AG09309 (cell line): ENCODE measurements at places on chromosomes 2 and 18.

GRCh38 chr2:120307482-120307881, 38.5 kb upstream of the INHBB start:
- DNase-seq: no peak

- no peak for DNase-seq
Observed at GRCh38 chr2:158719403-158719802, 75.7 kb upstream of the DAPL1 start.

DNA sequence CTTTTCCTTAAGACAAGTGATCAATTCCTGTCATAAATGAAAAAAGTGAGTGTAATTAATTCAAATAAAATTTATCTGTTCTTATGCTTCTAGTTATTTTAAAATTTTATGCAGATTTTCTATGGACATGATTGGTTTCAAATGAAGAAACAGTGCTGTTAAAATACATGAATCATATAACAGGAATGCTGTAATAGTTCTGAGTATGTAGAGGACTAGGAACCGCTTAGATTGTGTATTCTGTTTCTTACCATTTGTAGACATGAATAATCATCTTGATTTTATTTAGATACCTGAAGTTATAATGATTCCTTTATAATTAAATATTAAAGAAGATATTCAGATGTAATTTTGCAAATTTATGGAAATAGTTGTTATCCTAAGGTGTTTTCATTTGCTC, 3.5 kb downstream of the ACTR2 start:
- DNase-seq: no peak

DNA sequence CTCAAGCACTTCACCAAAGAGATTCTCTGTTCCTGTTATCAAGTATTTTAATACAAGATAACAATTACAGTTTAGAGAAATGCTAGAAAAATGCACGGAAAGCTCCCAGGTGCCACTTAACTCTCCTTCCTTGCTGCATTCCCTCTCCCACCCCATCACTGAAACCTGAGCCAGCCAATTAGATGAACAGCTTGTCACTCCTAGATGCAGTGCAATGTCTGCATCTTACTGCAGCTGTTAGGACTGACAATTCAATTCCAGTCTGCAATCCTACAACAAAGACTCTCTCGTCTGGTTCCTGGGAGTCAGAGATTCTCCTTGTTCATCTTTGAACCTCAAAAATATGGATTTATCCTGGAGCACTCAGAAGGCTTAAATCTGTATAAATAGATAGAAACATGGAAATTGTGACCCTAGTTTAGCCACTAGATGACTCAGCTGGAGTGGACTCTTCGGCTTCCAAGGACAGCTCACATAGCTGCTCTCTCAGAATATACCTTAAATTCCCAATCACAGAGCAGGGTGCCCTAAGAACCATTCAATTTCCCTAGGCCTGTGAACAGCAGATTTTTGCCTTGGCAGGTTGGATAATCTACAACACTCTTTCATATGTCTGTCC, 311.1 kb downstream of the NRXN1 start:
- DNase-seq: no peak

- no peak for DNase-seq
Observed at GRCh38 chr2:24497685-24498084, 6.6 kb downstream of the NCOA1 start.

GRCh38 chr18:76932026-76932819, 109.9 kb downstream of the ZNF236 start:
- peak; percentile 50 for DNase-seq

- no peak for DNase-seq
Observed at GRCh38 chr2:172065111-172065510, 20.2 kb upstream of the DLX1 start.

GRCh38 chr2:9809064-9809356, 34.3 kb upstream of the TAF1B start:
- DNase-seq: no peak

DNA sequence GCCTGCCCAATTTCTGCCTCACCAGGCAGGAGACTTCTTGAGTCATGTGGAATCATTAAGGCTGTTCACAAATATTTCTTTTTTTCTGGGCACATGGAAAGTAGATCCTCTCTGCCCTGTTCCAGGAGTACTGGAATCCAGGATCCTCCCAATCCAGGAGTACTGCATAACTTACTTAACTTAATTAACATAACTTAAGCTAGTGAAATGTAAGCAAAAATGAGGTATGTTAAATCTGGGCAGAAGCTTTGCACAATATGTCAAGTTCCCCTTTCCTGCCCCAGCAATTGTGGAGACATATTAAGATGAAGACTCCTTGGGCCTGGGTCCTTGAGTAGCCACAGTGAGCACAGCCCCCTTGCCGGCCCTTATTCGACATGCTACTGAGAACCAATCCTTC, 3.2 kb downstream of the CD207 start:
- DNase-seq: no peak

- DNase-seq: no peak
Observed at GRCh38 chr2:21422724-21423522, 299.2 kb downstream of the TDRD15 start.

DNA sequence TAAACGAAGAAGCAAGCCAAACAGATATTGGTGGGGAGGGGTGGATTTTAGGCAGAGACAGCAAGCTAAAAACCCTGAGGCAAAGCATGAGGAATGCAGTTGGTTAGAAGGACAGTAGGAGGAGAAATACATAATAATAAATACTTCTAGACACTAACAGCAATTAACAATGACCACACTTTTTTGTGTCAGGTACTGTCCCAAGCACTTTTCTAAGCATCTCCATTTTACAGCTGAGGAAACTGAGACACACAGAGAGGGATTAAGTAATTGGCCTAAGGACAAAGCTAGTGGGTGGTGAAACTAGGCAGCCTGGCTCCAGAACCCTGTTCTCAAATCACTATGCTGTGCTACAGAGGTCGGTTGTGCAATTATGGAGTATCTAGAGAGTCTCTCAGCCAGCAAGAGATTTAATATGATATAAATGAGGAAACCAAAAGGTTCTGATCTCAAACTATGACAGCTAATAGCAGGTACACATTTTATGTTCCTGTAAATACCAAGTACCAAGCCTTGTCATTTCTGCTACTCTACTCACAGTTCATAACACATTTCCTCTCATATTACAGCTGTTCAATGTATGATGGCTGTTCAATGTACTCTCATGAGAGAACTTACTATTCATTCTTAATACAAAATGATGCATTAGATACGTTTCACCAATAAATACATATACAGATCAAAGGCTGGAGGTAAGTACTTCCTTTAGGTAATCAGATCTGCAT, 5.3 kb downstream of the MAP4K3 start:
- no peak for DNase-seq

DNA sequence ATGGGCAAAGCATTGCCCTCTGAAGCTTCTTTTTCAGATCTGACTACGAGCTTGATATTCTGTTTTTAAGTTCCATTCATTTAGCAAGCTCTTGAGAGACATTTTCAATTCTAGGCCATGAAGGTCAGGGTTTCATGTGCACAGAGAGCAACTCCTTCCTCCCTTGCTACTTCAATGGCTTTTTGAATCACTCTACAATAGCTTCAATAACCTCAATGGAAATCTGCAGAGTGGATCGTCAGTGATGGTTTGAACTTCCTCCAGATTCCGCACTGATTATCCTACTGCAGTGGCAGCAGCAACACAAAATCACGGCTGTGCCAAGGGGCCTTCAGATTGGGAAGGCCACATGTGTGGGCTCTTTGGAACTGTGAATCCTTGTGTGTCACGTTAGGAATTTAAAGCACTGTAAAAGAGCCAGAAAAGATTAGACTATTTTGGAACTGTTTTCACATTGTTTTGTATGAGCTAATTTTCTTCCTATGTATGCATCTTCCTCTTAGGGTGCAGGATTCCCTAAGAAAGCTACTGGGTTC, 88.4 kb upstream of the MGAT4A start:
- no peak for DNase-seq

DNA sequence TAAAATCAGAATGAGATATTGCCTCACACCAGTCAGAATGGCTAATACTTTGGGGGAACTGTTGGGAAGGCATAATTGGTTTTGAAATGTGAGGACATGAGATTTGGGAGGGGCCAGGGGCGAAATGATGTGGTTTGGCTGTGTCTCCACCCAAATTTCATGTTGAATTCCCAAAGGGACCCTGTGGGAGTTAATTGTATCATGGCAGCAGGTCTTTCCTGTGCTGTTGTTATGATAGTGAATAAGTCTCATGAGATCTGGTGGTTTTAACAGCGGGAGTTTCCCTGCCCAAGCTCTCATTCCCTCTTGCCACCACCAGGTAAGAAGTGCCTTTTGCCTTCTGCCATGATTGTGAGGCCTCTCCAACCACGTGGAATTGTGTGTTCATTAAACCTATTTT, 59.6 kb downstream of the CSRNP3 start:
- DNase-seq: no peak

DNA sequence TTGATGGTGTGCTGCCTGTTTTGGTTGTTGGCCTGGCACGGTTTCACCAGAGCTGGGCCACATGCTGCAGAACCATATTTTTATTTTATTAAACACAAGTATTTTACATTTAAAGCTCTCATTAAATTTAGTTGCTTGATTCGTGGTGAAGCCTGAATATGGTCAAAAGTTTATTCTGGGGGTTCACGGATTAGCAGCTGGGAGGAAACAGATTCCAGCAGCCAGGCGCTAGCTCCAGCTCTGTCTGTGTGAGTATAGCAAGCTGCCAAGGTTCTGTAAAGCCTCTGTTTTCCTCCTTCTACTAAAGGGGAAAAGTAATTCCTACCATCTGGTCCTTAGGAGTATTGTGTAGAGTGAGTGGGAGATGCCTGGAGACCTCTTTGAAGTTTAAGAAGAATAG, 22.5 kb downstream of the GATA6 start:
- no peak for DNase-seq
